Stimulated activated CD8-positive, alpha-beta memory T cell treated with anti-CD3 and anti-CD28 coated beads, Interleukin-15, amount 100 ng/mL, for 1 hour (primary cell): ENCODE measurements at places on chromosomes 11 and 22.

GRCh38 chr11:60078745-60079144 is 9.7 kb upstream of the MS4A2 start:
- no peak for DNase-seq

DNA sequence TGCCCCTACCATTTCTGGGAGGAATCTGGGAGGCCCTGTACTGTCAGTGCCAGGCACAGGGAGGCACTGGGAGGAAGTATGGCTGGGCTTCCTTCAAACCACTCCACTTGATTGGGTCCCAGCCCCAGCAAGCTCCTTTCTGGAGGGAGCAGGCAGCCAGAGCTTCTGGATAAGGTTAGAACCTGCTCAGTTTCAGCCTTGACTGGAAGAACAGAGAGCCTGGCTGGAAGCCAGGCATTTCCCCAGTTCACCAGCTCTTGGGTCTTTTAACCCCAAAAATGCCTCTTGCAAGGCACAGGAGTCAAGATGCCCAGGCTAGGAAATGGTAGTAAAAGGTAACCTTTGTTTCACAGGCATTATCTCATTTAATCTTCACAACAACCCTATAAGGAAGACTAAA is 9.0 kb upstream of the KCTD14 start:
- DNase-seq, result no peak

GRCh38 chr11:66070604-66071380 is 720 bp downstream of the PACS1 start:
- no peak for DNase-seq

- DNase-seq, result no peak
These were observed 18.9 kb downstream of the TIMP3 start for GRCh38 chr22:32820131-32821119.

DNA sequence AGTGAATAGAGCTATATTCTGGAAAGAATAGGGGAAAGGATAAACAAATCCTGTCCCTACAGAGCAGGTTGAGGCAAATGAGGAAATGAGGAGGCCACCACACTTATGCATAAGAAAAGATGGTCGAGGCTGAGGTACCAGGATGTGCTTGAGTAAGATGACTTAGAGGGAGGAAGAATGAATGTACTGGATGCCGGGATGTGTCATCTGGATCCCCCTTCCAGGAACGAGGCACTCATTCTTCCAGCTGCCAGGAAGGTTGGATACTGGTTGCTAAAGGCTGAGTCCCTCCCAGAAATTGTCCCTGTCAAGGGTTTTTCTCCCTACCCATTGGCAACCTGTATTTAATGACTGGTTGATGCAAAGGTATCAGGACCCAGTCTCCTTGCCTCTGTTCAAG is 31.1 kb upstream of the SYT9 start:
- no peak for DNase-seq

DNA sequence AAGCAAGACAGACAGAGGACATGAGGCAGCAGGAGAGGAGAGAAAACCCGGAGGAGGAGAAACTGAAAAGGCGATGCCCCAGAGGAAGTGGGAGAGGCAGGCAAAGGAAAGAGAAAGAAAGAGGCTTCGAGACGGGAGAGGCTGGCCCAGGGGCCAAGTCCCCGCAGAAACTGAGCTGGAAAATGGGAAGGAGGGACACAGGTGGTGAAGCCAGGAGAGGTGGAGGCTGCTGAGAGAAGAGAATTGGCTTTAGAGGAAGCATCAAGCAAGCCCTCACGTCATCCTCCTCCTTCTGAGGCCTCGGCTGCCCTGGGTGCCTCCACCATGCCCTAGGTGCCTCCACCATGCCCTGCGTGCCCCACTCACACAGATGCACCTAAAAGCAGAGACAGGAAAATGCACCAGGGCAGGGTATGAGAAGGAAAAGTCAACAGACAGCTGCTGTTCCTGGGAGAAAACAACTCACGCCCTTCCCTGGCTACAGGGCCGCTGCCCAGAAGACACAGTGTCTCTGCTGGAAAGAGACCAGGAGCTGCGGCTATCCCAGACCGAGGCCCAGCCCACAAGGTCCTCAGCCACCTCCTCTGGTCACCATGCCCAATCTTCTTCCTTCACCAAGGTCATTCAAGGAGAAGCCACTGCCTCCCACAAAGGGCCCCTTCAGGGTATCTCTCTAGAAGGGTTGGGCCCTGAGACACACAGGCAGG is 14.3 kb downstream of the FXYD6 start:
- no peak for DNase-seq

- no peak for DNase-seq
These were observed 55.6 kb upstream of the SPTBN2 start for GRCh38 chr11:66784575-66784974.

DNA sequence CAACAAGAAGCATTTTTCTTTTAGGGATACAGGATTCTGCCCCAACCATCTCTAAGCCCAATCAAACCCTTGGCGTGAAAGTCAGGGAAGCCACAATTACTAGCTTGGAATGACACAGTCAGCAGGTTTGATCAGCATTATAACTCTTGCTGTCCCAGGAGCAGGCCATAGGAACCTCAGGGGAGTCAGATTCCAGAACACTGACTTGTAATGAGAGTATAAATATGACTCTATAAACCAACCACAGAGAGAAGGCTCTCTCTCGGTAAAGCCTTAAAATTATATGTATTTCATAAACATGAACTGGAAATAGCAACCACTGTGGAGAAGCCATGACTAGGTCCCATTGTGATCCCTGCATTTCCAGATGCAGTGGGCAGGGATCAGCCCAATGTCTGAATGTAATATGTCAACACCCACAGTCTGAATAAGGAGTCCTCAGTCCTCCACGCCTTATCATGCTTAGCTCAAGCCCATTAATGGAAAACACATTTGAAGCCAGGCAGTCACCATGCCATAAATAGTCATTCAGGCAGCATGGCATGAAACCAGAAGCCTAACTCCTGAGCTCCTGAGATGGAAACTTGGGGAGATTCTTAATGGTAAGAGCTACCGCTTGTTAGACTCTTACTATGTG is 99.1 kb upstream of the MTNR1B start:
- no peak for DNase-seq

- no peak for DNase-seq
These were observed 96.2 kb upstream of the TEAD1 start for GRCh38 chr11:12577725-12578644.

- no peak for DNase-seq
These were observed 28.7 kb downstream of the NPAT start for GRCh38 chr11:108193725-108194124.

GRCh38 chr11:110072930-110073329 is 20.3 kb upstream of the ZC3H12C start:
- no peak for DNase-seq

DNA sequence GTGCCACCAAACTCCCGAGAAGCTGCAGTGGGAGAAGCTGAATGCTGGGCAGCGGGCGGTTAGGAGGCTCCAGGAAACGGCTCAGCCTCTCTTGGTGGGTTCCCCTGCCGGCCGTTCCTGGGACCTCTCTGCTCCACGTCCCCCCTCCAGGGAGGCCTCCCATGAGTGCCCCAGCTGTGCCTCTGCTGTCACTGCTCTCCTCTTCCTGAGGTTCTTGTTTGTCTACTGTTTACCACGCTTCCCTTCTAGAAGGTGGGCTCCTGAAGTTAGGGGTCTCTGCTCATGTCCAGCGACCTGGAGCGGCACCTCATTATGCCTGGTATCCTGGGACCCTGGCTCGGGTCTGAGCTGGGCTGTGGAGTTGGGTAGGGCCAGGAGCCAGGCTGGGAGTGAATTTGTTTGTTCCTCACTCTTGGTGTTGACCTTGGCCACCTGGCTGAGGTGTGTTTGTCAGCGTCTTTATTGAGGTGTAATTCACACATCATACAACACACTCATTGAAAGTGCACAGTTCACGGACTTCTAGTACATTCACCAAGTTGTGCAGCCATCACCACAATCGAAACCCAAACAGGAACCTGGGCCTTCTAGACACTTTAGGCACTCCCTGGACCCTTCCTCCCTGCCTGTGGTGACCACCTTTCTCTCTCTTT is 37.8 kb upstream of the GRAMD4 start:
- no peak for DNase-seq

GRCh38 chr11:134395002-134395401 is 17.0 kb downstream of the B3GAT1 start:
- no peak for DNase-seq

GRCh38 chr22:47288680-47289079 is 526.2 kb downstream of the TBC1D22A start:
- DNase-seq, result no peak

DNA sequence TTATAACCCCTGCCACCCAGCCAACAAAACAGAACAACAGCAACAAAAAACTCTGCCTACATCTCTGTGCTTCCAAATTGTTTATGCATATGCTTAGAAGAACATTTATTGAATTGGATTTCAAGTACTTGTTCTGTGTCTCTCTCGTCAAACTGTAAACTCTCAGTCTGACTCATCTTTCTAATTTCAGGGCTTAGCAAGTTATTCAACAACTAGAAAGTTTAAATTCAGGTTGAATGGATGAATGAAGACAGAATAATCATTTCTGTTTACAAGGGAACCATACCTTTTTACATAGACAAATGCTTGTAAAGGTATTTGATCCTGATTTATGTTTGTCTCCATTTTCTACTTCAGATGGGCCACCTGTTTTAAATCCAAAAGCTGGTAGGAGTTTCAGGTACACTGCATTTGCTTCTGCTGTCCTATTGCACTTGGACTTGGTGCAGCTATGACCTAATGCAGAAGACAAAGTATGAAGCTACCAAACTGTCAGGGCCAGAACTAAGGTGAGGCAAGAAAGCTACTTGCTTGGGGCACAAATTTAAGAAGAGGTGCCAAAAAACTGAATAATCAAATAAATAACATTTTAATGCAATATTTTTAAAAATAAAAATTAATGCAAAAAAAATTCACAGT is 1.6 kb upstream of the FBXO3 start:
- DNase-seq, result no peak

- DNase-seq, result no peak
These were observed 25.4 kb upstream of the GRAMD1B start for GRCh38 chr11:123404676-123405075.

GRCh38 chr22:17113600-17113999 is 7.6 kb downstream of the TMEM121B start:
- DNase-seq, result no peak

DNA sequence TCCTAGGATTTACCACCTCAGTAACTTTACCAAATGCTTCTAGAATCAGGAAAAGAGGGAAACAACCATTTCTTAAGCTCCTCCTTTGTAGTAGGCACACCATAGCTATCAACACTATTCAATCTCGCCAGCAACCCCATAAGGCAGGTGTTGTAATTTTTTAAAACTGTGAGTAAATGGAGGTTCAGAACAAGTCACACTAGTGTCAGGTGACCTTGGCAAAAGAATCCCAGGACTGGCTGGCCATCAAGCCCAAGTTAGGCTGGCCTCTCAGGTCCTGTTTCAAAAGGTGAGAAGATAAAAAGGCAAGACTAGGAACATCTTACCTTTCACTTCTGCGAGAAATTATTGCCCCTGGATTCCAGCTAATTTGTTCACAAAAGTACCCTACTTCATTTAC is 713 bp downstream of the TOP3B start:
- DNase-seq, result no peak

DNA sequence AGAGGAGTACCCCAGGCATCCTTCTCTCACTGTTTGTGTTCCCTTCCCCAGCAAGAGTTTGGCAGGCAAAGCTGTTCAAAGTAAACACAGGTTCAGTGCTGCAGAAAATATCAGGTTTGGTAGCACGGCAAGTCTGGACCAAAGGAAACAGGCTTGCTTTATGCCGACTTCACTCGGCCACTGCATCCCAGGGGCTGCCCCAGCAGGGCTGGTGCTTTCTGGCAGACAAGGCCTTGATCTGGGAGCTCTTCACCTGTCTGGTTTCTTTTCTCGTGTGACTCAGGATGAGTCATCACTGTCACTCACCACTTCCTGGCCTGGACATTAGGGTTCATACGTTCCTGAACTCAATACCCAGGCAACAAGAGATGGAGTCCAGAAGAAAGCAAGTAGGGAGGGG is 52.6 kb upstream of the NAV2 start:
- no peak for DNase-seq

DNA sequence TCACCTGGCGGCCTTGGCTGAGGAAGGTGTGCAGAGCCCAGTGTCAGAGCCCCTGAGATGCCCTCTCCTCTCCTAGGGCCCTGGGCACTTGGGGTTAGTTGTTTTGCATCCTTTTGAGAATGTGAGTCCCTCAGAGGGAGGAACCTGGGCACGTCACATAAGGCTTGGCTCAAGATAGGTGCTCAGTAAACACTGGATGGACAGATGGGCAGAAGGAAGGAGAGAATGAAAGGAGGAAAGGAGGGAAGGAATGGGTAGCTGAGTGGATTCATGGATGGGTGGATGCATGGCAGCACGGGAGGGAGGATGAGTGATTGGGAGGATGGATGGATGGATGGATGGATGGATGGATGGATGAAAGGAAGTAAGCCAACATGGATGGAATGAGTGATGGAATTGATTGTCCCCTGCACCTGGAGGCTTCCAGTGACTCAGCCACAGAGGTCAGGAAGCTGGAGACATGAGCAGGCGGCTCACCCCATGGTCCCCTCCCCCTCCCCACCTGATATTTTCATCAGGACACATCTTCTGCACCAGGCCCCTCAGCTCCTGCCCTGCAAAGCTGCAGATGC is 62.2 kb downstream of the IGLL1 start:
- DNase-seq, result no peak

DNA sequence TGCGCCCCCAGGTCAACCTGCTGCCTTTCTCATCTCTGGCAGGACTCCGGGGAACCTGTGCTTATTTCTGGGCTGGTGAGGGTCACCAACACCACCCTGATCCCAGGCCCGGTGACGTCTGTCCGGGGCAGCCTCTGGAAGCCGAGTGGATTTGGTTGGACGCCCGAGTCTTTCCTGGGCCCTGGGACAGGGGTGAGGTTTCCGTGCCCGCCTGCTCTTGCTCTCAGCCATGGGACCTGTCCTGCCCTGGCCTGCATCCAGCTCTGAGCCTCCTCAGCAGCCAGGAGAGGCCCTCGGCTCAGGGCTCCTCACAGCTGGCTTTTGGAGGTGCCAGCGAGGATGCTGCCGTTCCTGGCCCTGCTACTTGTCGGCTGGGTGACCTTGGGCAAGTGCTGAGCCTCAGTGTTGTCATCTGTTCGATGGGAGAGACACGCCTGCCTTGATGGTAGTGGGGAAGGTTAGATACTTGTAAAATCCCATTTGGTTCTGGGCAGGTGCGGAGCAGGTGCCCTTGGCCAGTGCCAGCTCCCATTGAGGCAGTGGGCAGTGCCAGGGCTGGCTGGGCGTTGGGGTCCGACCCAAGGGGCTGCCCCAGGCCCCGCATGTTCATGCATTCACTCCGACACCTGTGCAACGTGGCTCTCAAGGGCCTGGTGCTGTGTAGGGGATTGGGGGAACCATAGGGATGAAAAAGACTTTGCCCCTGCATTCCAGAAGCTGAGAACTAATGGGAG is 58.9 kb upstream of the THY1 start:
- no peak for DNase-seq

DNA sequence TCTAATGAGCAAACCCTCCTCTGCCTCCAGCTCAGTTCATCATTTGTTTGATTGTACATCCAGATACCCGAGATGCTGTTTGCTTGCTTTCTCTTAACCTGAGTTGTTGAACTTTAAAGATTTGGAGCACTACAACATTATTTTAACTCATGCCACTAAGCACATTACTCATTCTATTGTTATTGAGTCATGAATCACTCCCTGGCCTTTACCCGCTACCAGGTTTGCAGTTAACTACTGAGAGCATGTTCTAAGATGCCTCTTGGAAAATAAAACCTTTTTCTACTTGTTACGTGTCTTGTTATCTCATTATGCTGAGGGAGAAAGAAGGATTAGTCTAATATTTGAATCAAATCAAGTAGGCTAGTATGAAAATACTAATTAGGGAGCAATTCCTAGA is 720.6 kb upstream of the ANO5 start:
- DNase-seq, result no peak
